ENCODE measurements at places on chromosomes 5 and 9.

DNA sequence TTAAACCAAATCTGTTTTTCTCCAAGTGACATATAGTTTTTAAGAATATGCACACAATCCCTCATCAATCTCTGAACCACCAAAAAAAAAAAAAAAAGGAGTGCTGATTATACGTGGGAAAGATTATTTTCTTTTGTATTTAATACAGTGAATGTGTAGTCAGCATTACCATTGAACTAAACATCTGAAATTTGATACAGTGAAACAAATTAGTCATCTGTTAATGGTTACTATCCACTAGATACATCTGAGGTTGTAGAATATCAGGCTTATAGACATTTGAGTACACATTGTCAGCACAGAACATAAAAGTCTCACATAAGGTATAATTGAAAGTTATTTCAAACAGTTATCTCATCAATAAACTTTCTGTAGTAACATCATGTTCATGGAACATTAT, 87.0 kb downstream of the SLF1 start:
- DNase-seq = no peak

DNA sequence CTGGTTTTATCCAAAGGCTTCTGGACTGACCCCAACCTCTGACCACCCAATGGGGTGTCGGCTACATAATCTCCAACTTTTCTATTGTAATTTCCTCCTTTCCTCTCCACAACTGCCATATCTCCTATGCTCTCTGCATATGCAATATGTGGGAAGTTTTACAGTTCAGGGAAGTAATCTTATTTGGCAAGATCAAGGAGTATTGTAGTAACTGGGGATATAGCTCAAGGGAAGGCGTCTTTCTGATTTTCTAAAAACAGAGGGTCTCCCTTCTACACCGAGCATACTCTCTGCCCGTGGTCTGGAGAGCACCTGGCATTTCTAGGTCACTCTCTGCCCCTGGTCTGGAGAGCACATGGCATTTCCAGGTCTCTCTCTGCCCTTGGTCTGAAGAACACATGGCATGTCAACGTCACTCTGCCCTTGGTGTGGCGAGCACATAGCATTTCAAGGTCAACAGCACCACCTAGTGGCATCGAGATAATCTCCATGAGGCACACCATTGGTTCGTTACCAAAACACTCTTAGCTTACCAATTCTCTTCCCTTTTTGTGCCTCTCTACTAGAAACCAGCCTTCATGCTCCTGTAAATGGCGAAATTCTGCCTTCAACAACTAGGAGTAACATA, 616.4 kb upstream of the NUDT12 start:
- DNase-seq = peak; percentile 14

DNA sequence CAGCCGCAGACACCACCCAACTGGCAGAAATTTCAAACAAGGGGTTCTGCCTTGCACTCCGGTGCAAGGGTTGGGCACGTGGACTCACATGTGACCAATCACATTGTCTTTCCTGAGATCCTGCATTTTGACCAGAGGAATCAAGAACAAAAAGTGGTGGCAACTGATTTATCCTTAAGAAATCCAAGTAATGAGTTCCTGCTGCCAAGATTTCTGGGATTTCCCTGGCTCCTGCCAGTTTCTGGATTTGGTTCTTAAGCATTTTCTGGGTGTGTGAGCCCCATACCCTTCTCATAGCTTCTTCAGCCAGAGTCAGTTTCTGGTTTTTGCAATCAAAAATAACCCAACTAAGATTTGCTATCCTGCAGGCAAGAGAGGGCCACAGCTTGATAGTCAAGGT, 17.4 kb upstream of the KCNIP1 start:
- DNase-seq = no peak

- no peak for DNase-seq
Observed at GRCh38 chr5:178545941-178546674, 44.1 kb downstream of the COL23A1 start.

- DNase-seq = no peak
Observed at GRCh38 chr5:59519338-59519737, 374.2 kb downstream of the PDE4D start.

- DNase-seq = no peak
Observed at GRCh38 chr9:120365386-120365785, 214.6 kb downstream of the CDK5RAP2 start.

DNA sequence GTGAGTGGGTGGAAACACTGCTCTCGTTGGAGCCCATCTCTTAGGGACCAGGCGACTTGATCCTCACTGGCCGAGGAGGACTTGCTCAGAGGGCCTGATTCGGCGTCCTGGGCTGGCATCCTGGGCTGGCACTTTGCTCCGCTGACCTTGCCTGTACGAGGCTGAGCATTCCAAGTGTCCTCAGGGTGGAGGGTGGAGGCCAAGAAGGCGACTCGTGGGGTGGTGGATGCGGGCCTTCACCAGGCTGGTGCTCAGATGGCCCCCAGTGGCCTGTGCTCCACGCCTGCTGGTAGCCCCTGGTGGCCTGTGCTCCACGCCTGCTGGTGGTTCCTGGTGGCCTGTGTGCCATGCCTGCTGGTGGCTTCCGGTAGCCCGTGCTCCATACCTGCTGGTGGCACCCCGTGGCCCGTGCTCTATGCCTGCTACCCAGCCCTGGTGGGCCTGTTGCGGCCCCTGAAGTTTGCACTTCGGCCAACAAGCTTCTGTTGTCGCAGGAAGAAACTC, 42.9 kb downstream of the PHF2 start:
- DNase-seq = no peak

DNA sequence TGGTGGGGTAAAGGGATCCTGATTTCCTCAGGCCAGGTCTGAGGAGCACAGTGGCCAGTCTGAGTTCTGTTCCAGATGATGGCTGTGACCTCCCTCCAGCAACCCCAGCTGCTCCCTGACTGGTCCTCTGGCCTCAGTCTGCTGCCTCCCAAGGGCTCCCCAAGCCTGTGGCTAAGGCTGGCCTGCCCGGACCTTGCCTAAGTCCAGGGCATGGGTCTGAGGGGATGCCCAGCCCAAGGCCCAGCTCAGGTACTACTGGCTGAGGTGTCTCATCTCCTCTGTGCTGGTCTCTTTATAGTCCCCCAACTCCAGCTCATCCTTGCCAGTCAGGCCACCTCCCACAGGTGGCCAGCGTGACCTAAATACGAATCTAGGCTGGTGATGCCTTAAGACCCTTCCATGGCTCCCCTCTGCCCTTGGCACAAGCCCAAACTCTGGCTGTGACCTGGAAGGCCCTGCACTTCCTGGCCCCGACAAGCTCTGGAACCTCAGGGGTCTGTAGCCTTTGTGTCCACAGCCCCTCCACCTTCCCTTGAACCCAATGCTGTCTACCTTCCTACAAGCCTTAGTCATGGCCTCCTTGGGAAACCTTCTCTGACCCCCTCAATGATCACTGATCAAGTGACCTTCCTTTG, 9.8 kb downstream of the KIF12 start:
- no peak for DNase-seq

DNA sequence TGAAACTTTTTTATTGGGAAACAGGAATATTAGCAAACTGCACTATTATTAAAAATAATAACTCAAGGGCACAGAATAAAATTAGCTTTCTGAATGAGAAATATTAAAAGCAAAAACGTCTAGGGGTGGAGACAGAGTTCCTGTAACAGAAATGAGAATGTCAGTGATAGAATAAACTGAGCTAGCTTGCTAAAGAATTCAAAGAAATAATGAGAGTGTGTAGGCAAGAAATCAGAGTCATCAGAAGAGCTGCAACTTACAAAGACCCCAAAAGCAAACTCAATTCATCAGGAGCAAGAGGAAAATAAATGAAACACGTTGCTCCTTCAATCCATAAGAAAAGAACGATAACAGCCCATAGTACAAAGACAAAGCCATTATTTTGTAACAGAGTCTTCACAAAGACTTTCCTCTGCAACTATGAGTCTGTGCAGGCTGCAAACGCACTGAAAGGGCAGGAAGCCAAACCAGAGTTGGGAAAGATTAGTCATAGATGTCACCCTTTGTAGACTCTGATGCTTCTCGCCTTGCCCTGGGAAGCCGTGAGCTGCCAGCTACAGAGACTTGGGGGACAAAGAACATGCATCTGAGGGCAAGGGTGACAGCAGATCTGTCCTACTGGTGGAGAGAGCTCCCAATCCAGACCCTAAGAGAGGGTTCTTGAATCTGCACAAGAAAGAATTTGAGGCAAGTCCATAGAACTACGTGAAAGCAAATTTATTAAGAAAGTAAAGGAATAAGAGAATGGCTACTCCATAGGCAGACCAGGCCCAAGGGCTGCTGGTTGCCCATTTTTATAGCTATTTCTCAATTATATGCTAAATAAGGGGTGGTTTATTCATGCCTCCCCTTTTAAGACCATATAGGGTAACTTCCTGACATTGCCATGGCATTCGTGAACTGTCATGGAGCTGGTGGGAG, 40.8 kb downstream of the SHC3 start:
- peak; percentile 80 for DNase-seq

GRCh38 chr5:119395080-119395836, 39.4 kb downstream of the TNFAIP8 start:
- no peak for DNase-seq

All from AG09309 (cell line).